Neural progenitor cell (in vitro differentiated cells): ENCODE measurements at places on chromosomes 6 and 20.

GRCh38 chr6:43900916-43901732, 131.1 kb downstream of the VEGFA start:
- DNase-seq: no peak

DNA sequence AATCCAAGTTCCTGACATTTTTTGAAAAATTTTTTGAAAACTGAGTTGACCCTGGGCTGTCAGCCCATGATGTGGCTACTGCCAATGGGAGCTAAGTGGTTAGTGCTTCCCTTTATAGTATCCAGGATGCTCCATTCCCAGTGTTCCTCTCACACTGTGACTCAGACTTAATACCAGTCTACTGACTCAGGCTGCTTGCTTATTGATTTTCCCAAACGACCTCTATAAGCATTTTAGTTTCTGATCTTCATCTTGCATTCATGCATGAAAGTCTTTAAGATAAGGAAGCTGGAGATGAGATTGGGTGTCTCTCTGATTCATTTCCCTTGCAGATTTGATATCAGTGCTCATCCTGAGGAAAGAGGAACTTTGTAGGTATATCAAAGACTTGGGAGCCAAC, 560.0 kb downstream of the TBC1D32 start:
- no peak for DNase-seq

GRCh38 chr20:56373942-56374341, 15.2 kb downstream of the FAM210B start:
- no peak for DNase-seq

DNA sequence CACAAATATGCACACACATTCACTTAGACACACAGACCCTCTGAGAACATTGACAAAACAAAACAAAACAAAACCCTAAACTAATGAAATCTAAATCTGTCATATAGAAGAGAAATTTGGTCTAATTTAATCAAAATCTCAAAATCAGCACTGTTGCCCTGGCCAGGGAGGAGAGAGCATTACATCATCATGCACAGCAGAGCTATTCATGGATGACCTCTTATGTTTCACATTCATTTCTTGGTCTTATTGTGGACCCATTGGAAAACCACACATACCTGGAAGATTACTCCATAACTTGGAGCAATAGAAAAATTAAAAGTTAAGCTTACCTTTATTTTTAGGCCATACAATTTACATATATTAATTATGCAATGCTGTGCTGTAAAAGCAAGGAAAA, 1223.6 kb upstream of the GJE1 start:
- DNase-seq: no peak

GRCh38 chr6:1604158-1605003, 5.3 kb upstream of the FOXC1 start:
- peak; percentile 94 for DNase-seq

GRCh38 chr6:106735136-106735633, 105.8 kb downstream of the QRSL1 start:
- no peak for DNase-seq

DNA sequence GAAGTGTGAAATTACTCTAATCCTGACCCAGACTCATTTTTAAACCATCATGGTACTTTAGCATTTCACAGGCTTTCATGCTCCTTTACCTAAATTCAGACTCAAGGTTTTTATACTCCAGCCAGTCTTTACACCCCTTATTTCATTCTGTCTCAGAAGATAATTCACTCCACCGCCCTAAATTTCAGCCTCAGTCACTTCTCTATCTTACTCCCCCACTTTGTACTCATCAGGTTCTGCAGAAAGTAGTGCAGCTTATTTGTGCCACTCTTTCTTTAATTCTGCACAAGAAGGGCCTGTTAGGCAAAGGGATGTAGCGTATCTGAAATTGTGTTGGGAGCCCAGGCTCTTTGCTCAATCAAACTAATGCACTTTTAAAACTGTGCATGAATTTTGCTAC, 205.5 kb downstream of the ARHGAP18 start:
- no peak for DNase-seq

DNA sequence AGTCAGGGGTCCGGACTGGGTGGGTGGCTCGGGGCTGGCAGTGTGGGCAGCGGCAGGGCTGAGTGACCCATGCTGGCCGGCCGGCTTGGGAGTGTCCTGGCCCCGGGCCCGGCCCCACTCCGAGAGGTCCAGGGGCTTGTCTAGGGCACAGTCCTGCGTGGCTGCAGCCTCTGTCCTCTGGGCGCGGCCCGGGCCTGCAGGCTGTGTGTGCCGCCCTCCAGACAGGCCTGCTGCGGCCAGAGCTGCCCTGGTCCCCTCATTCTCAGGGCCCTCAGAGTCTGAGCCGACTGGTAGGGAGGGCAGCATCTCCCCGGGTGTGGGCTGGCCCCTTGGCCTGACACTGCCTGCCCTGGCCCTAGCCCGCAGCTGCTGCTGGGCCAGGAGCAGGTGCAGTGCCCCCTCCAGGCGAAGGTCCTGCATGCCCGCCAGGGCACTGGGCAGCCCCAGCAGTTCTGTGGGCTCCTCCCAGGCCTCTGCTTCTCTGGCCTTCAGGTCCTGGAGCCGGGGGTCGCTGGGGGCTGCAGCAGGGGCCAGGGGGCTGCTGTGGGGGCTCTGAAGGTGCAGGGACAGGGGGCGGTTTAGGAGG, 6.9 kb upstream of the CABLES2 start:
- peak; percentile 63 for DNase-seq

DNA sequence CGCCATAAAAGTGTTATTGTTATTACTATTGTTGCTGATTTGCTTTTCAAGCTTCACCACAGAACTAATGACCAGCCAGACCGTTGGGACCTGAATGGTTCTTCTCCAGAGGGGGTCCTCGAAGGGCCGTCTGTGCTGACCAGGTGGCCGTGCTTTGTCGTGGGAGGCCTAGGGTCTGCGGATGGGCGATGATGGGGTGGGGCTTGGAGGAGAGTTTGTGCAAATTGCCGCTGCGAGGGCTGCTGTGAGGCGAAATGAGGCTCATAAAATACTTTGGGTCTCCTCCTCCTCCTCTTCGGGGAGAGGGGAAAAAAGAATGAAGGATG, 6.0 kb upstream of the ZBTB22 start:
- no peak for DNase-seq

DNA sequence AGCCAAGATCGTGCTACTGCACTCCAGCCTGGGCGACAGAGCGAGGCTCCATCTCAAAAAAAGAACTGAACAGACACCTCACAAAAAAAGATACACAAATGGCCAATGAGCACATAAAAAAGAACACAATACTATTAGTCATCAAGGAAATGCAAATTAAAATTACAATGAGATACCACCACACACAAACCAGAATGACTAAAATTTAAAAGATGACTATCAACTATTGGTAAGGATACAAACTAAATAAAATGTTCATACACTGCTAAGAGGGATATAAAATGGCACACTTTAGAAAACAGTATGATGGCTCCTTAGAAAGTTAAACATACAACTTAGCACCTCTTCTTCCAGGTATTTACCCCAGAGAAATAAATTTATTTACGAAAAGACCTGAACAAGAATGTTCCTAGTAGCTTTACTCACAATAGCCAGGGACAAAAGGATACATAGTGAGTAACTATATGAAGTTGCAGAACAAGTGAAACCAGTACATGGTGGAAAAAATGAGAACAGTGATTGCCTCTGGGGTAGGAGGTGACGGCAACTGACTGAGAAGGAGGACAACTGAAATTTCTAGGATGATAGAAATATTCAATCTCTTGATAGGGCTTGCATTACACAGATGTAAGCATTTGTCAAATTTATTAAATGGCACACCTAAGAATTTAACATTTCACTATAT, 53.2 kb downstream of the FAM8A1 start:
- DNase-seq: no peak

DNA sequence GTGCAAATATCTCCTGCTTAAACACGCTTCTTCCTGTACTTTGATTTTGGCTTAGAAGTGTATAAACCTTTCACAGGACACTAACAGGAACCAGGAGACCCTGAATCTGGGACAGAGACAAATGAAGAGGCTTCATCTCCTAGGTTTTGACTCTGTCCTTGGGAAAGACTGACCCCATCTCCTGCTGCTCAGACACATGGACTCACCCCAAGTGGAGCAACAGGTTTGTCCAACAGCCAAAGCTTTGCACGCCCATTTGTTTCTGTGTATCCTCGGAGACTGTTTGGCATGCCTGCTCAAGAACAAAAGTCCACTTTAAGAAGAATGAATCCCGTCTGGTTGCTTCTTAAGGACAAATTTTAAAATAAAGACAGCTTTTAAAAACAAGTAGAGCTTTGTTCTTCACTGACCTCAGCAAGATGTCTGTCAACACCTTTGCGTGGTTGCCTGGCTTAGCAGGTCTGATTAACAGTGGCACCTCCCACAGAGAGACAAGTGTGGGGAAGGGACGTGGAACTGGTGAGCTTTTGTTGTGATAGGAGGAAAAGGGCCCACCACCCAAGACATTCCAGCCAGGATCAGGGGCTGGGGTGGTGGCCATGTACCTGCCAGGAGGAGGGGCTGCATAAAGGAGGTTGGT, 202.6 kb downstream of the SOD2 start:
- DNase-seq: no peak

DNA sequence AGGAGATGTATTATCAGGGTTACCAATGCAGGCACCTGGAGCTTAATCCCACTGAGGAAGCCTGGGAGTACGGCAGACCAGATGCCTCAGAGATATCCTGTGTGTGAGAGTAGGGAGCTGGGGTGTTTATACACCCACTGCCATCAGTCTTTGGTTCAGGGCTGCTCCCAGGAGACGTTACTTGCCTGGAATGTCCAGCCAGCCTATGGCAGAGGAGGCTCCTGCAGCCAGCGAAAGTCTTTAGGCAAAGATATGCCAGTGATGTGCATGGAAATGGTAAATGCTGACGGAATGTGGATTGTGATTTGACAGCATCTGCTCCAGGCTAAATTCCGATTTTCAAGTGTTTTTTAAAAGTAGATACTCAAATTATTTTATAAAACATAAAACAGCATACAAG, 282.0 kb downstream of the BTBD3 start:
- DNase-seq: no peak

GRCh38 chr6:37867756-37868446, 48.4 kb downstream of the ZFAND3 start:
- DNase-seq: no peak

DNA sequence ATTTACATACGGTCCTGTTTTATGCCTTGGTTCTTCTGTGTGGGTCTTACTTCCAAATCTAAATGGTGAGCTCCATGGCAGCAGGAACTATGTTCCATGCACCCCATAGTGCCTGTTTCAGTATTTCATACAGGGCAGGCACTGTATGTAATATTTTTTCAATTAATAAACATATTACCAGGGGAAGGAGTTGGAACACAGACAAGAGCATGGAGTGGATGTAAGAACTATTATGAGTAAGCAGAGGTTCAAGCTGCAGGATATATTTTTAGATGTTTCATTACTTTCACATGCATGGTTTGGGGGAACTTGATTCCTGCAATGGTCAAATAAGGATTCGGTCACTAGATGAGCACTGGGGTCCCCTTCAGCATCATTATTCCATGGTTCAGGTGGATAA, 108.3 kb downstream of the KIF13A start:
- no peak for DNase-seq

DNA sequence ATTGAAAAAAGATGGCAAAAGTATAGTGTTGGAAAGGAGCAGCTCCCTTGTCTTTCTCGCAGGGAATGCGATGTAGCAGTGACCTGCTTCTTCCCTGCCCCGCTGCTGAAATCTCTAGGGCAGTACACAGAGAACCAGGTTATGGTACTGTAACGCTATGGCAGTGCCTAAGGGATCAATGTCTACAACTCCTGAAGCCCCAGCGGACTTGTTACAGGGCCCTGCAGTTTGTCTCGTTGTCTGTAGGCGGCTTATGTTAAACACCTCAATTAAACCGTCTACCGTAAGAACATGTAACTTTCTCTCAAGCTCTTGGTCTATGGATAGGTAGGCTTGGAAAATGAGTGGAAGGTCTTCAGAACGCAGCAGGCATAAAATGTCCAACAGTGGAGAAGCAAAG, 44.8 kb upstream of the SLC17A4 start:
- DNase-seq: no peak

GRCh38 chr6:106446287-106446885, 85.9 kb downstream of the CRYBG1 start:
- no peak for DNase-seq

DNA sequence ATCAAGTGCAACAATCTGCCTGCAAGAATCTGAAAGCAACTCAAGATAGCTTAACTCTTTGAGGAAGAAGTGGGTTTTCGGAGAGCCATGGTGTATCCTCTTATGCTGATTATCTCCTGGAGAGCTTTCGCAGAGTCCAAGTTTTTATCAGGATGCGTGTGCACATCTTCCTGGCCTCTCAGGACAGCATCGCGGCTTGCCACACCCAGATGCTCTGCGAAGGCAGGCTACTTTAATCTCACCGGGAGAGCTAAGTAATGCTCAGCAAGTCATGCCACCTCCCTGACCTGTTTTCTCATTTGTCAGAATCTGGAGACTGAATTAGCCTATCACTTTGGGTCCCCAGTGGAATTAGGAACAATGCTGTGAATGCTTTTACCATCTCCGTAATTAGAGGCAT, 52.9 kb downstream of the TTI1 start:
- no peak for DNase-seq

DNA sequence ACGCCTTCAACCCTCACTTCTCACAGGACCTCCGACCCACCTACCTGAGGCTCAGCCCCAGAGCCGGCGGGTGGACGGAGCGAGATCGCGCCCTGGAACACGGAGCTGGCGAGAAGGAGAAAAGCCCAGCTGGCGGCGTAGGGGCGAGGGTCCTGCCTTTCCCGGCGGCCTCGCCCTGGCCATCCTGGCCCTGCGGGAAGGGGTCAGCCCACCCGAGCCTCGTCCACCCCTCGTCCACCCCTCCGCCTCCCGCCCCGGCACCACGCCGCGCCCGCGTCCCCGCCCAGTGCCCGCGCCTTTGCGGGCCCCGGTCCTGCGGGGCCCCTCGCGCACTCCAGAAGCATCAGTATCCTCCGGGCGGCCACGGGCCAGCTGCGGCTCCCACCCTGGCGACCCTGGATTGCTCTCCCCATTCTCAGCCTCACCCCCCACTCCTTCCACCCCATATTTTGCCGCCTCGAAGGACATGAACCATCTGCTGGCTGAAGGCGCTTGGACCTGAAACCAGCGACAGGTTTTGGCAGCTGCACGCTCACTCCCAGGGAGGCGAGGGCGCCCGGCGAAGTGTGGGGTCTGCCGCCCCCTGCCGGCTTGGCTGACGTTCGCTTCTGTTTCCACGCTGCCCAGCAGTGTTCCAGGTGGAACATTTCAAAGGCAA, 65.1 kb downstream of the PLG start:
- peak; percentile 86 for DNase-seq

DNA sequence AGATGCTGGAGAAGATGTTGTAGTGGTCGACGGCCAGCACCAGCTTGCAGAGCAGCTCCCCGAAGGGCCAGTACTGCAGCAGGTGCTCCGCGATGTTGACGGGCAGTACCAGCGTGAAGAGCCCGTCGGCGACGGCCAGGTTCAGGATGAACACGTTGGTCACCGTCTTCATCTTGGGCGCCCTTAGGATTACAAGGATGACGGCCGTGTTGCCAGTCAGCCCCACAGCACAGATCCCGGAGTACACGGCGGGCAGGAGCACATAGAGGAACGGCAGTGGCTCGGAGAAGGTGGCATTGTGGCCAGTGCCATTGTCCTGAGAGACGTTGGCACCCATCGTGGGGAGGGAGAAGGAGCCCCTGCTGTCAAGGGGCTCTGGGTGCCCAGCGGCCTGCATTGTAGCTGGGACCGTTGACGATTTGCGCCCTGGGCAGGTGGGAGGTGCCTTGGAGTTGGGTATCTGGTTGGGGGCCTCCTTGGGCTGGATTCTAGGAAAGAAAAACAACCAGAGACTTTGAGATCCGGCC, 867 bp downstream of the NPBWR2 start:
- DNase-seq: no peak

GRCh38 chr20:57913156-57913930, 203.5 kb upstream of the PMEPA1 start:
- no peak for DNase-seq

- no peak for DNase-seq
Observed at GRCh38 chr20:19024296-19025035, 188.0 kb upstream of the SLC24A3 start.

- no peak for DNase-seq
Observed at GRCh38 chr6:23003671-23004467, 434.5 kb downstream of the HDGFL1 start.
